ENCODE measurements at places on chromosomes 12 and 14. TPM values are rescaled to one million over a fixed set of nuclear protein-coding genes. Genes with fewer than 3 reads are reported as not detected.
A peak's percentile ranks its signal among the peaks of the same experiment; 100 is the strongest.

The WDHD1 gene
- total RNA-seq = 20.3 TPM

The RTL1 gene
- not detected for total RNA-seq

DNA sequence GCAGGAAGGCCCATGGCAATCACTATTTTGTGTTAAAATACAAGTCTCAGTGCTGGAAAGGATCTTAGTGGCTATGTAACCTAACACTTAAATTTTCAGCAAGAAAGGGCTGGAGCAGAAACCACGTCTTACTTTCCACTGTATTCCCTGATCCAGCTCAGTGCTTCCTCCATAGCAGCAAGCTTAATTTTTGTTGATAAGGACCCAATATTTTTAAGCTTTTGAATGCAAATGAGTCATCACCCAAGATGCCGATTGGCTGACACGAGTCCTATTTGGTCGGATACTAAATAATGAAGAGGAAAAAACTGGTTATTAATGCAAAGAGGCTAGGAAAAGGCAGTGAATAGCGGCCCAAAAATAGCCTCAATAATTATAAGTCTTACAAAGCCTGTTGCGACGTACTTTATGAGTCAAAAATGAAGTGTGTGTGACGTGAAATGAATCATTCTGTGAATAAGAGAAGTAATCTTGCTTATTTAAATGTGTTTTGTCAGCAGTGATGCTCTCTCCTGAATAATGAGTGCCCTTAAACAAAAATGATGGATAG is 46.9 kb upstream of the IGF1 start:
- peak; percentile 90 for DNase-seq

GRCh38 chr12:91194500-91194899 is 11.9 kb upstream of the DCN start:
- DNase-seq = peak; percentile 20

The C12orf42 gene
- not detected for total RNA-seq

GRCh38 chr12:56630180-56630632 is at the start of gene BAZ2A:
Gene BAZ2A, minus strand, starts transcription at chr12:56630326. Its CDS starts 12,796 bp downstream, at chr12:56617530.
- peak; percentile 65 for DNase-seq

GRCh38 chr14:22122227-22122818 is 448.7 kb upstream of the OR4E1 start:
- DNase-seq = no peak

The CCDC175 gene
- not detected for total RNA-seq

GRCh38 chr14:93295541-93296220 is 37.2 kb downstream of the BTBD7 start:
- no peak for DNase-seq

GRCh38 chr12:108728820-108729611 is 2.3 kb downstream of the CORO1C start:
- DNase-seq = no peak

GRCh38 chr12:120662879-120663278 is 22.5 kb downstream of the CABP1 start:
- no peak for DNase-seq

The PDE3A gene
- not detected for total RNA-seq

GRCh38 chr14:89025561-89026236 is 201.2 kb downstream of the TTC8 start:
- DNase-seq = peak; percentile 37

DNA sequence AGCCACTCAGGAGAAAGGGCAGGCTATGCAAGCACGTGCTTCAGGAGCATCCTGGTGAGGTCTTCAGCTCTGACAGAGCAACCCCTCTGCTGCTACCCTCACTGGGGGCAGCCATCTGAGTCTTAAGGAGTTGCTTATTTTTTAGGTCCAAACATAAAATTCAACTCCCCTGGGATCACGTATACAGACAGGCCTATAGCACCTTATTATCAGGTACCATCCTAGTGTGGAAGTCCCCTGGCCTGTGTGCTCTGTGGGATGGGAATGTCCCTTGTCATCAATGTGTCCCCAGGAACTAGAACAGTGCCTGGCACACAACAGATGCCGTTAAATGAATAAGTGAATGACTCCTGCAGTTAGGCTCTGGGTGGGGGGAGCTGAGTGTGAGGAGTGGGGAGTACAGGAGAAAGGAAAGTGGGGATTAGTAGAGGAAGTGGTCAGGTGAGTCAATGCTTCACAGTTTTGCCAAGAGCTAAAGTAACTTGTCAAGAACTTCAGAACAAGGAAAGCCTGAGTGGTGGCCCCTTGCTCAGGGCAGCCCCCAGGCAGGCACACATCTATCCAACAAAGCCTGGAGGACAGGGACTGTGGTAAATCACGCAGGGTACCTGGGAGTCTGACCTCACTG is 33.5 kb downstream of the DAD1 start:
- DNase-seq = no peak

- DNase-seq = no peak
These were observed 99.2 kb upstream of the TBX3 start for GRCh38 chr12:114783089-114783618.

The TCL1B gene
- not detected for total RNA-seq

The SRRM4 gene
- total RNA-seq = not detected

- no peak for DNase-seq
These were observed 815 bp downstream of the DEGS2 start for GRCh38 chr14:100158566-100159093.

DNA sequence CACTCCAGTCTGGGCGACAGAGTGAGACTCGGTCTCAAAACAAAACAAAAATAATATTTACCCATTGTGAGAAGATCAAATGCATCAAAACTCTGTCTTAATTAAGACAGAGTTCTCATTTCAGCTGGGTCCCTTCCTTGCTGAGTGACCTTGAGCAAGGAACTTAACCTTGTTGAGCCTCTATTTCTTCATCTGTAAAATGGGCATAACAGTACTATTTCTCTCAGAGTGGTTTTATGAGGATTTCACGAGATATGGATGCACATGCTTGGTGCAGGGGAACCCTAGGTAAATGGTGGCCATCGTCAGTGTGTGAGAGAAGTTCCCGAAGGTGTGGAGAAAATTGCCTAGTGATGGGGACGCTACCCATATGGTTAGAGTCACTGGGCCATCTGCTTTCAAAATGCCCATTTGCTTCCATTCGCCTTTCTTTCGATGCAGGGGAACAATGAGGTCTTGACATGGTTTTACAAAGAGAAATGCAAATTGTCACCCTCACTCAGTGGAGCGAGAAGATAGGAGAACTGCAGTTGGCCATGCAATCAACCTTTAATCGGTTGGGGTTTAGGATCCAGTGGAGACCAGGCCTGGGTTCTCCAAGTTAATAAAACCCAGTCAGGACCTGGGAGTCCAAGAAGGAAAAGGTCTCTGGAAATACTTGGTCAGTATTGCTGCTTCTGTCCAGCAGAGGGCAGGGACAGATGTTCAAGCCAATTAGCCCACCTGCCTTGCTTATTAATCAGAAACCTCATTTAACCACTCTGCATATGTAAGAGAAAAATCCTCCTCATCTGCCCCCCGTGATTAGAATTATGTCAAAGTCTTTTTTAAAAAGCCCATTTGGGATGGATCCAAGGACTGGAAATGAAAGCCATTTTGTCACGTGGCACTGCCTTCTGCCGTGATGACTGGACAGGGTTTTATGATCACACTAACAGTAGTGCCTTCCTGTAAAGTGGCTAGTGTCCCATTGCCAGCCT is 37.2 kb downstream of the CFAP251 start:
- no peak for DNase-seq

DNA sequence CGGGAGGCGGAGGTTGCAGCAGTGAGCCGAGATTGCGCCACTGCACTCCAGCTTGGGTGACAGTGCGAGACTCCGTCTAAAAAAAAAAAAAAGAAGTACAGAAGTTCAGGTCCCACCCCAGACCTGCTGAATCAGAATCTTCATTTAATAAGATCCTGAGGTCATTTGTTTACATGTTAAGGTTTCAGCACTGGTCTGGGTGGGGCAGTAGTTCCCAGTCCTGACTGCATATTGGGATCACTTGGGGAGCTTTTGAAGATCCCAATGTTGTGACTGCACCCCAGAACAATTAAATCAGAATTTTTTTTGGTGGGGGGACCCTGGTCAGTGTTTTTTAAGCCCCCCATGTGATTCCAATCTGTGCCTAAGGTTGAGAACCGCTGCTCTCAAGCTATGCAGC is 11.7 kb upstream of the COL2A1 start:
- DNase-seq = no peak

DNA sequence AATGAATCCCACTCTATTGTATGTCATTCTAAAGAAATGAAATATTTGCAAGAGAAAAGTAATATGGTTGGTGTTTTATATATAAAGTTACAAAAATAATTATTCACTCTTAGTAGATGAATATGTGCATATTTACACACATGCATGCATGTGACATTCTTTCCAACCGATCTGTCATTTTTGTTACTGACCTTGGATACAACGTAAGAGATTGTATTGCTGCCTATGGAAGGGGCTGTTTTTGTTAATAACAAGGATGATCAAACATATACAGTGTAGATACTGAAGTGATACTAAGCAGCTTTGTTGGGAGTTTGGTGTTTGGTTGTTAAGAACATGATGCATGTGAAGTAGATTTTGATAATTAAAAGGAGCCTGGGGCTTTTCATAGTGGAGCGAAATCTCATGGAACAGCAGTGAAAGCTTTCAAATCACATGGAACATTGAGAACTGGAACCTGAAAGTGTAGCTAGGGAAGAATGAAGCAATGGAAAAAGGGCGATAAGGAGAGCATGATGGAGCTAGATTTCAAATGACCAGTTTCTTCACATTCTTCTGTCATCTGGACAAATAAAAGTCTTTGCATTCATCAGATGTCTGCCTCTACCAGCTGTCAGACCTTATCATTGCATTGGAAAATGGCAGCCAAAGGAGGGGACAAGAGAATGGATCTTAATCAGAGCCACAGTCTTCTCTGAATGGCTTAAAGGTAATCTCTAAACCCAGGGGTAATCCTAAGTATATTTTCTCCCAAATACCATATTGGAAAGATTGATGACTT is 10.0 kb downstream of the BORCS5 start:
- no peak for DNase-seq

GRCh38 chr12:110174373-110174996 is 50.3 kb downstream of the IFT81 start:
- DNase-seq = no peak

The ZNF219 gene
- 5.3 TPM for total RNA-seq

The SLC6A13 gene
- total RNA-seq = not detected

The ACOT6 gene
- total RNA-seq = not detected
